ENCODE measurements at places on chromosomes 2 and 18.

DNA sequence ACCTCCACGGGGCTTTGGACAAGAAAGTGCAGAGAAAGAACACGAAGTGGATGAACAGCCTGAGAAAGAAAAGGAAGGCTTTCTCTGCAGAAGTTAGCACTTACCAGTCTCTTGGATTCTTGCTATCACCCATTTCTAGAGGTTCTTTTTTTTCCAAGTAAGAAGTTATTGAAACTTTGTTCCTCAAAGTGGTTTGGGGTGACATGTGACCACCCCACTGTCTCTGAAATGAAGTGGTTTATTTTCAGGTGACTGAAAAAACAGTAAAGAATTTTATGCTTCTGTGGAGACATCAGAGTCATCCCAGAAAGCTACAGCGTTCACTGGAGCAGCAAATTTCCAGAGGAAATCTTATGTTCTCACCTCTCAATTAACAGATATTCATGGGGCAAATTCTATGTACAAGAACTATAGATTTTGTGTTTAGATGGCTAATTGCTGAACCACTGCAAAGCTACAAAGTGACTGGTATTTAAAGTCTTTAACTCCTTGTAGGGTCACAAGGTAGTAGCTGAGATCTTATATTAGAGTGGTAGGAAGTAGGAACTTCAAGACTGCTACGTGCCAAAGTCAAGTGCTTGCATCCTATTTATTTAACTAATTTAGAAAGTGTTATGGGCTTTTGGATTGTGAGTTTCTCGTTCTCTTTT, 267.5 kb downstream of the TGIF1 start:
- no peak for DNase-seq

DNA sequence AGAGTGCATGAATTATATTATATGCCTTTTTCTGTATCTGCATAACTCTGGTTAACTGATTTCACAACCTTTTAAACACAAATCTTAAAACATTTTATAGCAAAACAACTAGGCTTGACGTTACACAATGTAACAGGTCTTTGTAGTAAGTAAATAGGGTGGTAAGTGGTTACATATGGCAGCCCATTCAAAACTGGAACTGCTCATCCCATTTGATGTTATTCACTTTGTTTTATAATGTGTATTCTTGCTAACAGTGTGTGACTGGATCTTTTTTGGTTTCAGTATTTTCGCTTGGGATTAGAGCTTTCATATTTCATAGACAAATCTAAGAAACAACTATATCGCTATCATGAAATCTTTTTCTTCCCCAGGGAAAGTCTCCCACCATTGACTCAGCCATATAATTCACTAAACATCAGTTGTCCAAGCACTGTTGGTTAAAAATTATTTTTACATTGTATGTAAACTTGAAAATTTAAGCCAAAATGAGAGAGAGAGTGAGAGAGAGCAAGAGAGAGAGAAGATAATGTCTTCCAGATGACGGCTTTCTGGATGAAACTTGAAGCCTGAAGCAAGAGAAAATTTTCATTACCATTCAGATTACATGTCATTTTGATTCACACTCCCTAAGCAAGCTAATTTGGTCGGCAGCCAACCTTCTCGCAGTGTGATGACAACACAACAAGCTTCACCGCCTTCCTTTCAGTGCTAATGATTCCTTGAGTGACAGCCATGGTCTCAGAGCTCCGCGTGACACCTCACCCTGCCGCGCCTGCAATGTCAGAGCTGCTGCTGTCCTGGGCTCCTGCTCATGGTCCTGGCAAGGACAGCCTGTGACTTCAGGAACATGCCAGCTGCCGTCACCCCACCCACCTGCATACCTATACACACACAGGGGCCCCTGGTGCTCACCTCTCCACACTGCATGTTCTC, 946.9 kb upstream of the SOX11 start:
- no peak for DNase-seq

DNA sequence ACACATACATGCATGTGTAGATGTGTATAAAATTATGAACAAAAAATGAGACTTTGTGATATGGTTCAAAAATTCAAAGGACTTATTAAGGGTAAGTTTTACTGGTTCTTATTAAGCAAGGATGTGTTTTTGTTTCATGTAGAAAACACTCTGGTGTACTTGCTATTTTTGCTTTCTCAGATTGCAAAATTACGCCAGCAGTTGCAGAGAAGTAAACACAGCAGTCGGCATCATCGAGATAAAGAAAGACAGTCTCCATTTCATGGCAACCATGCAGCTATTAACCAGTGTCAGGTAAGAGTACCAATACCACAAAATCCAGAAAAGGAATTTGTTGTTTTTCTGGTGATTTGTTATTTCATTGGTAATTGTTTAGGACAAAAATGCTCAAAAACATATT, 91.3 kb downstream of the FAM117B start:
- DNase-seq = no peak

DNA sequence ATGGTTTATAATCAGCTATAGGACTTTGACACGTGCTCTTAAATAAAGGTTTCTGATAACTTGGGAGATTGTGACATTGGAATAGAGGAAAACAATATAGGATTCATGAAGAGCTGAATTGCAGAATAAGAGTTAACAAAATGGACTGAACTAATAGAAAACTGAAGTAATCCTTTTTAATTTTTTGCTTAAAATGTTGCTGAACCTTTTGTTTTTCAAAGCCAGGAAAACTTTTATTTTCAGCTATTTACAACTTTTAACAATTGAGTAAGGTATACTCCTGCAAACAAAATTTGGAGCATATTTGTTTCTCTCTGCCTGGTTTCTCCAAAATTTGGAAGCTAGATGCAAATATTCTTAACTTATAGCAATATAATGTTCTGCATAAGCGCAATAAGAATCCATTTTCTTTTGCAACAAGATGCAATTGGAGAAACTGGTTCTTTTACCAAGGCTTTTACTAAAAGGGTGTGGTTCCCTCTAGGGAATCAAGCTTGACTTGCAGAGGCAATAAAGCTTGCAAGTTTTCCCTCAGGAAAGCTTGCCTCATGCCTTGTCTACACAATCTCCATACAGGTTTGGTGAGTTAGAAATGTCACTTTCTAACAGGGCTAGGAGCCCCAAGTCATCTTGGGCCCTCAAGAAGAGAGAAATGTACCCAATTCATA, 10.3 kb upstream of the PDK1 start:
- peak; percentile 34 for DNase-seq

- DNase-seq = no peak
Measured at GRCh38 chr2:230496891-230497290, 80.9 kb downstream of the SP100 start.

DNA sequence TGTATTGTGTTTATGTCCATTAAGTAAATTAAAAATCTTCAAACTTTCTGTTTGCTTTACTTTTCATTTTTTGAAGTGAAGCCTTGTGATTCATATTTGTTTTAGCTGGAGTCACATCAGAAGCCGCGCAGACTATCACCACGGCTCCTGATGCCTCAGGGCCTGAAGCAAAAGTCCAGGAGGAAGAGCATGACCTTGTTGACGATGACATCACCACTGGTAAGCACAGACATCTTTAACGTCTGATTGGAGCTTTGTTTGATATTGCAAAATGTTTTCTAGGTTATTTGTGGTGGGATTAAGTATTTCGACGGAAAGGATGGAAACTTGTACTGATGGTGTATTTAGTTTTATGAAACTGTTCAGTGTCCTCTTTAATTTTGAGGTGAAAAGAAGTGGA, 164.8 kb downstream of the WDR7 start:
- no peak for DNase-seq

GRCh38 chr2:19848952-19849351, 52.8 kb downstream of the TTC32 start:
- DNase-seq = no peak

GRCh38 chr2:18961991-18962421, 372.6 kb upstream of the NT5C1B start:
- DNase-seq = no peak

- no peak for DNase-seq
Measured at GRCh38 chr2:230128623-230129342, 60.1 kb upstream of the SLC16A14 start.

DNA sequence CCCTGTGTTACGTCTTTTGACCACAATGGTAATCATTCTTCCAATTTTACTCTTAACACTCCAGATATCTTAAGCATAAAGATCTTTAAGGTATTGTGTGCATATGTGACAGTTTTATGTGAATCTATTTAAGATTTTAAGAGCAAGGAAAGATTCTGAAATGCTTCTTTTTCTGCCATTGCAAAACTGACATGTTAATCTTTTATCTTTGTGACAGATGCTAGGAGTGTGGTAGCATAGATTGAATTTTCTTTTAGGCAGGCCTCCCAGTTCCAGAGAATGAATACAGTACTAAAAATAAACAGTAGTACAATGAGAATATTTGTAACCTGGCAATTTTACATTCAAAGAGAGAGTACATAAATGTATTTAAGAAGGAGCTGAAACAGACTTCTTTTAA, 232.5 kb upstream of the ZSWIM2 start:
- DNase-seq = no peak

GRCh38 chr18:8668381-8668780, 37.0 kb upstream of the MTCL1 start:
- DNase-seq = no peak

DNA sequence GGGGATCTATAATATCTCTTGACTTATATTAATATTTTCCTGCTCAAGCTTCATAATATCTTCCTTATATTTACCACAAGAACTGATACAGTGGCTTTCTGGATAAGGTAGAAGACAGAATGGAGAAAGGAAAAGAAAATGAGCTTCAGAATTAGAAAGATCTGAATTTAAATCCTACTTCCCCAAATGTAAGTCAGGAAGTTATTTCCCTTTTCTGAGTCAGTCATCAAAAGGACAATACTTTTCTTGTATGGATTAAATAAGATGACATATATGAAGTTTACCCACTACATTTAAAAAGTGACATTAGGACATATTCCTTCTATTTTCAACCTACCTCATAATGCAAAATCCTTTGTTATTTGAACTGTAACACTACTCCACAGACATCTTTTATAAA, 19.0 kb downstream of the KRCC1 start:
- DNase-seq = peak; percentile 27

- DNase-seq = no peak
Measured at GRCh38 chr2:160156100-160156499, 44.0 kb downstream of the ITGB6 start.

DNA sequence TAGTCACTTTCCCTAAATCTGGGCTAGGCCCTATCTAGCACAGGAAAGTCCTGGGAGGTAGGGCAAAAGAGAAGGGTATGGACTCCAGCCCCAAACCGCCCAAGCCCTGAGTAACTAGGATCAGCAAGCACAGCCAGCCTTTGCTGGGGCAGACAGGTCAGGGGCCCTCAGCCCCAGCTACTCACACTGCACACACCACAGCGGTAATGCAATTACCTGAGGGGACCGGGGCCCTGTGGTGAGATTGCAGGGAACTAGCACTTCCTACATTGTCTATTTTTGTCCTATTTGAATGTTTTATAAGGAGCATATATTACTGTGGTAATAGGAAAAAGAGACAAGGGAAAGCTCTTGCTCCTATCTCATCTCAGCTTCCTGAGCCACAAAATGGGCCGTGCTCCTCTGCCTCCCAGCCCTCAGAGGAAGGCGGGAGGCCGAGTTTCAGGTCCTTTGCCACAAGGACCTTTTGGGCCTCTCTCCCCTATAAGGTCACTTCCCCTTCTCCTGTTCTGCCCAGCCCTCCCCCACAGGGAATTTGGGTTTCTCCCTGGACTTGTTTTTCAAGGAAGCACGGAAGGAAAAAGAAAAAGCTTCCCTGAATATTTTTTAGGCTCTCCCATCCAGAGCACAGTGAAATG, 20.5 kb downstream of the RAB11FIP5 start:
- no peak for DNase-seq

DNA sequence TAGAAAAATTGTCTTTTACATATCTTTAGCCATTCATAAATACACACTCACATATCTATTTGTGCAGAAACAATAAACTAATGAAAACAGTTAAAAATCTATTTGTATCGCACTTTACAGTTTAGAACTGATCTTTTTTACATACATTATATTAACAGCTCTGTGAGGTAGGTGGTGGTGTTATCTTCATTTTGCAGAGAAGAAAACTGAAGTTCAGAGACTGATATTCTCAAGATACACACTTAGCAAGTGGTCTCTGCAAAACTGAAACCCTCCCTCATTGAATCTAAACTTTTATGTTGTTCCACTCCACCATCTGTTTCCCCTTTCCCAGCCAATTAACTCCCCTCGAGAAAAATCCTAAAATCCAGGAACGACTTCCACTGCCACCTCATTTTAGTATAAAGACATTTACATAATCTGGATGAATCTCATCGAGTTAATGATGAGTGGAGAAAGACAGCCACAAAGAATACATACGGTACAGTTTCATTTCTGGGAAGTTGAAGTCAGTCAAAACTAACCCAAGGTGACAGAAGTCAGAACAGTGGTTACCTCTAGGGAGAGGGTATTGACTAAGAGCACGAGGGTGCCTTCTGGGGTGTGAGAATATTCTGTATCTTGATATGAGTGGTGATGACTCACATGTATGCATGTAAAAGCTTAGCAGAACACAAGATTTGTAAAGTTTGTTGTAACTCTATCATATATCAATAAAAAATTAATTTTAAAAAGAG, 524.2 kb upstream of the TCF4 start:
- DNase-seq = no peak

GRCh38 chr2:235227590-235227989, 266.3 kb upstream of the AGAP1 start:
- no peak for DNase-seq

DNA sequence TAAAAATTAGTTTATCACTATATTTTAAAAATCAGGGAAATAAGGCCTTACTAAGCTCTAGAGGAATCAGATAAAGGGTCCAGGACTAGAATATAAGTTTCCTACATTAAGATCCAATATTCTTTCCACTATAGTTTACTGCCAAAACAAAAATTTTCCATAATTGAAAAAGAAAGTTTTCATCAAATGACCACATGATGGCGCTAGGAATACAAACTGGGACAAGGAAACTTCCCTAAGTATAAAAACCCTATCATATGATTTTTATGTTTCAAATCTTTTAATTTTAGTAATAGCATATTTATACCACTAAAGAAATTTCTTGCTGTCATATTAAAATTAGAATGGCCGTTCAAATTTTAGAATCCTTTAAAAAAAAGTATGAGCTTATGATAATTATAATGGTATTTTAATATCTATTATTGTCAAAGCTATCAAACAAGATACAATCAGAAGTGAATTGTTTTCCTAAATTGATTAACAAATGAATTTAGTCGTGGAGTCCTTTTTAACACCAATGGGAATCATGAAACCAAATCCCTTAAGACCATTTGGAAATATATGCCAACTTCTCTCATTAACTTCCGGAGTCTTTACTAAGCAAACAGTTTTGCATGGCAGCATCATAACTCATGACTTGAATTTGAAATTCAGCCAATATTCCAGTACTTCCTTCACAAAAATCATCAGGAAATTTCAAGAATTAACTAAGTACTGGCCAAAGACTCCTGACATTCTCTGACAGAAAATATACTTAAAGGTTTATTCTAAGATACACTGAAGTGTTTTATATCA, 70.3 kb downstream of the SCN1A start:
- DNase-seq = peak; percentile 31

DNA sequence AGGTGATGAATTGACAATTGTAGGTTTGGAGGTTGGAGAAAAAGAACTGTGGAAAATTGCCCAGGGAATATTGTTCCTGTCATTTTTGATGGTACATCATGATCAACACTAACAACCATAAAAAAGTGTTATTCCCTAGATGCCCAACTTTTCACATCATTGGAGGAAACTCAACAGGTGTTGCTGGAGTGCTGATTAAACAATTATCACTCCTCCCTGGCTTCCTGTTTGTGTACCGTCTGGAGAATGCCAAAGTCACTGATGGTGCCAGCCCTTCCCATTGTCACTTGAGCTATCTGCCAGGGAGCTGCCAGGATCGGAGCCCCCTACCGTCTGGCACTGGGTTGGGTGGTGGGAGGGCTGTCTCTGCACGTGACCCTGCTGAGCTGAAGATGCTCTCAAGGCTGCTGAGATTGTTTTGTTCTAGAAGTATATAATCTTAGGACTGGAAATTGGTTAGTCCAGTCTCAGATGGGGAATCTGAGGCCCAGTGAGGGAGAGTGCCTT, 156.9 kb downstream of the PRKCE start:
- DNase-seq = no peak
